ENCODE measurements at places on chromosomes 3 and 15. TPM values are rescaled to one million over a fixed set of nuclear protein-coding genes. Genes with fewer than 3 reads are reported as not detected.

- no peak for DNase-seq
Observed at GRCh38 chr3:183193762-183194689, 31.5 kb upstream of the LAMP3 start.

- DNase-seq = no peak
Observed at GRCh38 chr15:48974882-48975281, 11.2 kb upstream of the SHC4 start.

DNA sequence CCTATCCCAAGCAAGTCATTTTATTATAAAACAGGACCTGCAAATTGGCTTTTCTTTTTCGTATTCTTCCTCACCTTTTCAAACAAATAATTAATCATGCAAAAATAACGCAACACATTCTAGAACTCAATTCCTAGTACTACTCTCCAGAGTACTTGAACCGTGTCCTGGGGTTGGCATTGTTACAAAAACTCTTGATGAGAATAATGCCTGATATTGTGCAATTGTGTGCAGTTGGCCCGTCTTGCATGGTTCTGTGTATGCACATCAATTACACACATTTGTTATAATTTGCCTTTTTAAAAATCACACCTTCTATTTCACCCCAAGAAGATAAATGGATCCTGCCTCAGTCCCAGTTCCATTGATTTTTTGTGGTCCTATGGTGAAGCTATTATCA lies 205.4 kb downstream of the EPHB1 start:
- no peak for DNase-seq

DNA sequence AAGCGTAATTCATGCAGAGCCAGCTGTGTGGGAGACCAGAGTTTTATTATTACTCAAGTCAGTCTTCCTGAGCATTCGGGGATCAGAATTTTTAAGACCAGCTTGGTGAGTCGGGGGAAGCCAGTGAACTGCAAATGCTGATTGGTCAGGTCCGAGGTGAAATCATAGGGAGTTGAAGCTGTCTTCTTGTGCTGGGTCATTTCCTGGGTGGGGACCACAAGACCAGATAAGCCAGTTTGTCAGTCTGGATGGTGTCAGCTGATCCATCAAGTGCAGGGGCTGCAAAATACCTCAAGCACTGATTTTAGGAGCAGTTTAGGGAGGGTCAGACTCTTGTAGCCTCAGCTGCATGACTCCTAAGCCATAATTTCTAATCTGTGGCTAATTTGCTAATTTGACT lies 228.1 kb upstream of the ATP10A start:
- DNase-seq = no peak

- DNase-seq = no peak
Observed at GRCh38 chr15:92383519-92384324, 10.0 kb upstream of the ST8SIA2 start.

GRCh38 chr3:113263020-113263419 lies 51.7 kb downstream of the BOC start:
- no peak for DNase-seq

DNA sequence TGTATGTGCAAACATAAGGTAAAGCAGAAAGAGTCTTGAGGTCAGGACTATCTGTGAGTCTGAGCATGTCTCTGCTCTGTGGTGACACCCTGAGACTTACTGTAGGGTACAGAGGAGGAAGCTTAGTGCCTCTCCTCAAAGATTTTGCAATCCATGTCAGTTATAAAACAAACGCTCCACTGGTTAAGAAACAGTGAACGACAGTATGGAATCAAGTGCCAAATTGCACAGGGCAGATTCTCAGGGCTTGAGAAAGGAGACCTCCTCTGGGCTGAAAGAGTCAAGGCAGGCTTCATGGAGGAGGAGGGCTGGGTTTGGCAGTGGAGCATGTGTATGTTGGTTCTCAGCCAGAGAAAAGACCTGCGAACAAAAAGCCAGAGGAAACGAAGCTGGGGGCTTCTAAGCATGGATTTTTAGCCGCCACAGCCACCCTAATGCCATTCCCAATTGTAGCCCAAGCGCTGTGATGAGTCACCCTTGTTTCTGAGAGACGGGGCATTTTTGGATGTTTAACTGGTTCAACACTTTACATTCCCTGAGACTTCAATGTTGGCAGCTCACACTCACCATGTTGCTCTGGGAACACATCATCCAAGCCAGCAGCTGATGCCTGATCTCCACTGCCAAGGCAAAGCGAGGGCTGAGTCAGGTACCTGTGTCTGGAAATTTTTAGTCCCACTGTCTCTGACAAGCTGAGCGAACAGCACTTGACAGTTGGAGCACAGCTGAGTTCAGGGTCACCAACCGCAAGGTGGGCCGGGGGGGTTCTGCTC lies 3.4 kb upstream of the DGKG start:
- no peak for DNase-seq

- no peak for DNase-seq
Observed at GRCh38 chr3:10365791-10366190, 44.9 kb upstream of the SEC13 start.

DNA sequence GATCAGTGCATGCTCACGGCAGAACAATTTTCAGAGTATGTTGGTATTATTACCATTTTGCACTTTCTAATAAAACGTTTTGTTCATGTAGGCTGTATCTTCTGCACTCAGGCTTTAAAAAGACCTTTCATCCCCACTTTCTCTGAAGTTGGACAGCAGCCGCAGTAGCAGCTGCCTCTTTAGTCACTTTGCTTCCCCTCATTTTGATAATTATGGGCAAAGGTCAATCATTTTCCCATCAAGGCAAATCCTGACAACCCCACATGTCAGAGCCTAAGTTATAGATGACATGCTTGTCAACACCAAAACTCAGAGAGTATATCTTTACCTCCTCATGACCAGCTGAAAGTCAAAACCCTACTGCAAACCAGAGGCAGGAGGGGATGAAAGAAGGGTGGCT lies 99.7 kb downstream of the ROBO2 start:
- DNase-seq = no peak

DNA sequence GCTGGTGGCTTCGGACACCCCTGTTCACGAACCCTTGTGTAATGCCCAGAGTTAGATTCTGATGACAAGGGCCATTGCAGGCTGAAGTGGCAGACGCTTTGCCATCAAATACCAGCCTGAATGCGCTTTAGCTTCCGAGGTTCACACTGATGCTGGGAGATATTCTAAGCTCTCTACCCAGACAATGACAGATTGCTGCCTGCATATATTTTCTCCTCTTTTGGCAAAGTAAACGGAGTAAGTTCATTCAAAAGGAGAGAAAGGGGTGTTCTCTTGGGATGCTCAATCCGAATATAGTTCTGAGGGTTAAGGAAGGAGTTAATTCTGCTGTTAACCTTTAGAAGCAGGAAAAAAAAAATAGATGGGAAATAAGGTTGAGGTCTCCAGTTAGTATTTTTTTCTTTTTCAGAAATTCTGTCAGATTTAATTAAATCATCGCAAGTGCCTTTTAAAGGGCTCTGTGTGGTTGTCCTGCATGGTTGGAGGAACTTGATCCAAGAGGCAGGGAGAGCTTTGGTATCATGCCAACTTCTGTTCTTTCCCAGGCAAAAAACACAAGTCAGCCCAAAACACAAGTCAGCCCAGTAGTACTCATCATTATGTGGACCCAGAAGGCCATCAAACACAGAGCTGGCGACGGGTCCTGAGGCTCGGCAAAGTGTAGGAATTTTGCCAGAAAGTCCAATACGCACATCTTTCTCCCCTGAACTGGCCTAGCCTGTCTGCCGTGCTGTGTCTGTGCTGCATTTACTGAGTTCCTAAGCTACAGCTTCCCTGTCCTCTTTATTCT lies 70.9 kb upstream of the ST8SIA2 start:
- no peak for DNase-seq

DNA sequence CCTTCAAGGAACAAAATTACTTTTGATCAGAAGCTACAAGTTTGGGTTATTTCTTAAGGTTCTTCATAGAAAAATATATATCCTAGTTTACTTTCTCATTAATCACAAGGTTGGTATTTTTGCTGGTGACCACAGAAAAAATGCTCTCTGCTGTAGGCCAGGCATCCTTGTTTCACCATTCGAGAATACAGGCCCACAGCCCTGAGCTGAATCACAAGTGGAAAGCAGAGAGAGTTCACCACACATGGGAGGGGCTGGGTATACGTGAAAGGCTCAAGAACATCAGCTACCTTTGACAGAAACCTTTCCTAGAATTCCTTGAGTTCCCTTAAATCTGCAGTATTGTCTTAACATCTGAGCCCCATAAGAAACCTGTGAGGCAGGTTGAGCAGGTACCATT lies 23.2 kb downstream of the CPEB1 start:
- DNase-seq = no peak

DNA sequence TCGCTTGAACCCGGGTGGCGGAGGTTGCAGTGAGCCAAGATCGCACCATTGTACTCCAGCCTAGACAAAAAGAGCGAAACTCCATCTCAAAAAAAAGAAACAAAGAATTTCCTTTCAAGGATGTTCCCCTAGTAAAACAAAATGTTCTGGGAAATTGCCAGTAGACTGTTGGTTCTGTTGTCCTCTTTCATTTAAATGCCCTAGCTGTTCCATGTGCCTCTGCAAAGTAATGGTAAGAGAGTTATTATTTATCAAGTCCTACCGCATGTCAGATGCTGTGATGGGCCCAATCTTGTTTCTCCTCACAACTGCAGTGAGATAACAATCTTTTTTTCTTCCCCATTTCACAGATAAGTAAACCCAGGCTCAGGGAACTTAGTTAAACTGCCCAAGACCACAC lies 254.3 kb upstream of the TPM1 start:
- no peak for DNase-seq

DNA sequence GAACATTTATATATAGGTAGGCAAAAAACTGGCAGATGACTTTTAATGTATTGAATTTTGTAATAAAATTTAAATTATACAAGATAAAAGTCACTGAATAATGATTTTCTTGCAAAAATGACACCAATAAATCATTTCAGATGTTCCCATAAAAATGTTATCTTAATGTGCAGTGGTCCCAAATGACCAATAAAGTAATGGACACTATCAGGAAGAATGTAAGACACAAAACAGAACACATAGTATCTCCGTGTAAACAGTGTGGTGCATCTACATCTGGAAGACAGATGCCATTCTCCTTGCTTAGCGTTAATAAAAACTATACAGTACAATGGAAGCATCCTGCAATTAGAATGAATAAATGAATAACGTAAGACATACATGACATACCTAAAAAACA lies 41.5 kb downstream of the FGF7 start:
- DNase-seq = no peak

DNA sequence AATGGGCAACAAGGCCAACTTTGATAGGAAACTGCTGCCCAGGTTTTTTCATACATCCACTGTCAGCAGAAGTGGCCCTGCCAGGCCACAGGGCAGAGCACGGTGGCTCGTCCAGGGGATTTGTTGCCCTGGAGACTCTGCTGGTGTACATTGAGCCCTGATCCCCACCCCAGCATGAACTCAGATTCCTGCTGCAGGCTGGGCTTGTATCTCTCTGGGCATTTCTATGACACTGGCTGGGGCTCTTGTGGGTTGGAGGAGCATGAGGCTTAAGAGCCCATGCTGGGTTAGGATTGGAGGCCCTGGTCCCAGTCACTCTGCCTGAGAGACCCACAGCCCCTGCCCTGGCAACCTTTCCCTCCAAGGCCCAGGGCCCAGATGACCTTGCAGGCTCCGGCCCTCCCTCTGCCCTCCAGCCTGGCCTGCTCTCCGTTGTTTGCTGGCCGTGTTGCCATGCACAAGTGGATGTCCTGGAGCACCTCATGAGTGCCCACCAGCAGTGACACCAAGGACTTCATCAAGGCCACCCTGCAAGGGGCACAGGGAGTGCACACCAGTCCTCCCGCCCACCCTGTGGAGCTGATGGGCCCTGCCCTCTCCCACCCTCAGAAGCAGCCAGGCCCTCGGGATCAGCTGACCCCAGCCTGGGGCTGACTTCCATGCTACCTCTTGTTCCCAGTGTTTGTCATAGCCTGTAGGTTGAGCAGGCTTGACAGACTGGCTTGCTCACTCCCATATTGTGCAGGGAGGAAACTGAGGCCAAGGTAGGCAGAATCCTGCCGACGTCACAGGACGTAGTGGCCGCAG lies 58.2 kb downstream of the ZNF445 start:
- DNase-seq = no peak

SERPINI2 gene
- total RNA-seq = not detected

TUBGCP4 gene
- 45.0 TPM for total RNA-seq

AADACL2 gene
- total RNA-seq = not detected

RNU5B-1 gene
- total RNA-seq = not detected

FBN1 gene
- 0.52 TPM for total RNA-seq

C3orf85 gene
- total RNA-seq = not detected
